ENCODE measurements at places on chromosomes 11 and 22. TPM values are rescaled to one million over a fixed set of nuclear protein-coding genes. Genes with fewer than 3 reads are reported as not detected.

The VSIG2 gene
- 0.24 TPM for total RNA-seq

The VSIG10L2 gene
- total RNA-seq = not detected

The TRIM51 gene
- total RNA-seq = not detected

DNA sequence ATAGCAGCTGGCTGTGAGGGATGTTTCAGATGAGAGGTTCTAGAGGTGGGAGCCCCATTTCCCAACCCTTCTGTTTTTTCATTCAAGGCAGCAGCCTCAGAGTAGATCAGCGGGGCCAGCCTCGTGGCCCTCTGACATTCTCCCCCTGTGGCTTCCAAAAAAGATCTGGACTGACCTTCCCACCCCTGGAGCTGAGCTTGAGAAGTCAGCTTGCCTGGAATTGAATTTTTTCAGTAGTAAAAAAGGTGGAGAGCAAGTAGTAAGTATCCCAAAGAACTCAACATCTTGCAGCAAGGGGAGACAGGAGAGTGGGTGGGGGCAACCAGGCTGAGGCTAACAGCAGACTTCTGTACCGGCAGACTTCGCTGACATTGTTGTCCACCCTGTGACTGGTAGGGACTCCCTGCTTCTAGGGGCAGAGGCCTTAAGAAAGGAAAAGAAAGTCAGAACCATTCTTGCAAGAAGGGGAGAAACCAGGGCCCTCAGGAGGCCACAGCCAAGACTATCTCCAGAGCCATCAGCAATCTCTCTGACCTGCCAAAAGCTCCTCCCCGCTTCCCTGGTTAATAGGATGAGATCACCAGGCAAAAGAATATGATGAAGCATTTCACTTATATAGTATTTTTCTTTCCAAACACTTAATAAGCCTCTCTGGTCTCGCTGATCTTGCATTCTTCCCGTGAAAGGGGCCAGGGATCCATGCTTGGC, 2.0 kb upstream of the GRIK4 start:
- H3K27me3 ChIP-seq = peaks cover 8% of the 10 kb centered on the region
- no peak overlapping the region for H3K27ac ChIP-seq
- no peaks in the 10 kb centered on the region for H3K36me3 ChIP-seq
- H3K4me1 ChIP-seq = no peaks in the 10 kb centered on the region

The TTC36 gene
- 0.59 TPM for total RNA-seq

DNA sequence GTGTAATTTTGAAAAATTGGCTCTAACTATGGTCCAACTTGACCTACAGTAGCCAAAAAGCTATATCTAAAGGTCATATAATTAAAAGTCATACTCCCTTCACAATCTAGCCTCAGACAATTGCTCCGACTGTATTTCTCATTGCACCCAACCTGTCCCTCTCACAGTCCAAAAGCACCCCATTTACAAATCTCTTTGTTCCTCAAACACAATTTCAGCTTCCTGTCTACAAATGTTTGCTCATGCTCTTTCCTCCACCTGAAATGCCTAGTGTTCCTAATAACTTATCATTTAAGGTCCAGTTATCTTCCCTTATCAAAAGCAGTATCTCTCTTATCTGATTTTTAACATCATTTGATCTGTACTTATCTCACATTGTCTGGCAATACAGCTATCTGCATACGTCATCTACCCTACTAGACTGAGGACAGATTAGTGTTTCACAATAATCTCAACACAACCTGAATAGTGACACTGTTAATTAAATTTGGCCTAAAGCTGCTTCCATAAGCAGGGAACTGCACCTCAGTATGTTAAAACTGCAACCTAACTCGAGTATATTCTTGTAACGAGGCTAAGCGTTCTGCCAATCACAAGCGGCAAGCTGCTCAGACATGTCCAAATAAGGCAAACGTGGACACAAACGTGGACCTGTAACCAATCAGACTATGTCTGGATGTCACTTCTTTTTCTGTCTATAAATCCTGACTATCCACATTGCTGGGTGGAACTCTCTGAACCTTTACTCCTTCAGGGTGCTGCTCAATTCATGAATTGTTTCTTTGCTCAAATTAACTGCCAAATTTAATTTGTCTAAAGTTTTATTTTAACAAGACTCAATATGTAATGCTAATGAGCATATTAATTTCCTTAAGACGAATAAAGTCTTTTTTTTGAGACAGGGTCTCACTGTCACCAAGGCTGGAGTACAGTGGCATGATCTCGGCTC, 15.9 kb downstream of the PICALM start:
- H3K4me3 ChIP-seq = no peak overlapping the region
- H3K27me3 ChIP-seq = no peaks in the 10 kb centered on the region
- no peaks in the 10 kb centered on the region for H3K36me3 ChIP-seq
- no peak for DNase-seq
- H3K27ac ChIP-seq = no peak overlapping the region

DNA sequence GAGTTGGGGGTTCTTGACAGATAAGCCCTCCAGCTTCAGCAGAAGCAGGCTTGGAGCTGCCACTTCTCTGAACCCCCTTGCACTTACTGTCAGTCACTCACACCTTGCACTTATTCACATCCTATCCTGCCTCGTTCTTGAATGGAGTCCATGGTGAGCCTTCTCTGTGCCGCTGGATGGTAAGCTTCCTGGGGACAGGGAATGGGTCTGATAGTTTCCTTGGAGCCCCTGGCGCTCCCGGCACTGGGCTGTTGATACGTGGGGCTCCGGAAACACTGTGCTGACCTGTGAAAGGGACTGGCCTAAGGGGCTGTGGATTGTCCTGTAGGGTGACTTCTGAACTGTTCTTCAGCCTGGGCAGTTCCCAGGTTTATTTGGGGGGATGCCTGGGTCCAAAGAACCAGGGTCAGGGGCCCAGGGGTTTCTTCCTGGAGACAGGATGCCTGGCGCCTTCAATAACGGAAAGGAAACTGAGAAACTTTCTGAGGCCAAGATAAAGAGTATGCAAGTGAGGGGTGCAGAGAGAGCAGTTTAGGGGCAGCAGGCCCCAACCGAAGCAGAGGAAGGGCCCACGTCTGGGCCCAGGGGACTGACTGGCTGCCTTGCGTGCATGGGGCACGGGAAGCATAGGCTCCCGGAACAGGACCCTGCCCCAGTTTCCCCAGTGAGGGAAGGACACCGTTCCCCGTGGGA, 709 bp upstream of the ST3GAL4 start:
- peak overlapping the region; percentile 54 for H3K27ac ChIP-seq
- no peaks in the 10 kb centered on the region for H3K27me3 ChIP-seq
- H3K36me3 ChIP-seq = no peaks in the 10 kb centered on the region

- no peaks in the 10 kb centered on the region for H3K27me3 ChIP-seq
- peak overlapping the region; percentile 92 for H3K27ac ChIP-seq
- no peak for DNase-seq
- H3K4me3 ChIP-seq = peak overlapping the region; percentile 74
- peaks cover 9% of the 10 kb centered on the region for H3K4me1 ChIP-seq
These were observed 487 bp upstream of the LIPT2 start for GRCh38 chr11:74493791-74494630.

- H3K27ac ChIP-seq = no peak overlapping the region
- H3K4me1 ChIP-seq = no peaks in the 10 kb centered on the region
- no peak overlapping the region for H3K4me3 ChIP-seq
- no peaks in the 10 kb centered on the region for H3K36me3 ChIP-seq
- no peaks in the 10 kb centered on the region for H3K27me3 ChIP-seq
These were observed 9.3 kb upstream of the FXYD6 start for GRCh38 chr11:117885777-117886176.

The B3GAT3 gene
- 68.2 TPM for total RNA-seq

The OR10G6 gene
- total RNA-seq = not detected

- peaks cover 6% of the 10 kb centered on the region for H3K27me3 ChIP-seq
- H3K27ac ChIP-seq = no peak overlapping the region
- no peaks in the 10 kb centered on the region for H3K36me3 ChIP-seq
- no peak overlapping the region for H3K4me3 ChIP-seq
These were observed 655.6 kb downstream of the ETS1 start for GRCh38 chr11:127931803-127932202.

DNA sequence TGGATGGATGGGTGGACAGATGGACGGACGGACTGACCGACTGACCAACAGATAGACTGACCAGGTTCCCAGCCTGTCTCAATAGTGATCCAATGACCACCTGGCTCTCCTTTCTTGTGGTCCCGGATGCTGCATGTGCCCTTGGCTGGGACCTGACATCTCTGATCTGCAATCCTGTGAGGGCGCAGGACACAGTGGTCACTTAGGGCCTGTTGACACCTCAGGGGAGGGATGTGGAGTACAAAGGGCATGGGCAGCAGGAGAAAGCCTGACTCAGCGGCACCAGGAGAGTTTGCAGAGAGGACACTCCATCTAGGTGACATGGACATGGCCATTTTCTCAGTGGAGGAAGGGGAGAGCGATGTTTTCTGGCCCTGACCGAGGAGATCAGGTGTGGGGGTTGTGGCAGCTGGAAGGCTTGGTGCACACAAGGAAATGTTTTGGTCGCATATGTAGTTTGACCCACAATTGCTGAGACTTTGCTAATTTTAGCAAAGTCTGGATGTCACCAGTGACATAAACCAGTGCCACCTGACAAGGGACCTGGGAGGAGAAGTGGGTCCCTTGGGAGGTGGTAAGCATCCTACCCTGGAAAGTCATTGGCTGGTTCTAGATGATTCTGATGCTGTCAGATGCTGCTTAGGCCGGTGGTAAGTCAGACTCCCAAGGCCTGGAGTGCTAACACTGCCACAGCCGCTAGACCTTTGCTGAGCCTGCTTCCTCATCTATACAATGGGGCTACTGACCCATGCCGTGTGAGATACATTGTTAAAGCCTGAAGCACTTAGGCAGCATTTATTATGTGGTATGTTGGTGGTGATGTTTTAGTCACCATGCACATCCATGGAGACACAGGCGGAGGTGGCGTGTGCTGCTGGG, 50.7 kb downstream of the CD82 start:
- no peak overlapping the region for H3K27ac ChIP-seq
- H3K36me3 ChIP-seq = peaks cover 11% of the 10 kb centered on the region
- H3K4me3 ChIP-seq = no peak overlapping the region
- no peaks in the 10 kb centered on the region for H3K27me3 ChIP-seq
- peaks cover 46% of the 10 kb centered on the region for H3K4me1 ChIP-seq
- DNase-seq = no peak

GRCh38 chr22:41799486-41800347, 762 bp upstream of the CCDC134 start:
- H3K36me3 ChIP-seq = peaks cover 6% of the 10 kb centered on the region
- H3K4me3 ChIP-seq = peak overlapping the region; percentile 96
- H3K4me1 ChIP-seq = peaks cover 32% of the 10 kb centered on the region

DNA sequence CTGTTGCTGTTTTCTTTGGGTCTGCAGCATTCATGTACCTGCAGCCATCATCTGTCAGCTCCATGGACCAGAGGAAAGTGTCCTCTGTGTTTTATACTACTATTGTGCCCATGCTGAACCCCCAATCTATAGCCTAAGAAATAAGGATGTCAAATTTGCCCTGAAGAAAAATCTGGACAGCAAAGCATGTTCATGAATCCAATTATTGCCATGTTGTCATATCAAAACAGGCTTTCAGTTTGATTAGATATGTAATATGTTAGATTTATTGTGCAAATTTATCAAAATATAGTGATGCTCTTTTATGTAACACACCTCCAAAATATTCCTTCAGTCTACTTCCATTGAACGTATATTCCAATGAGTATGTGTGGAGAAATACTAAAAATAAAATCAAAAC, 15.4 kb upstream of the OR8G1 start:
- H3K4me3 ChIP-seq = no peak overlapping the region
- DNase-seq = no peak
- H3K27ac ChIP-seq = no peak overlapping the region
- H3K36me3 ChIP-seq = no peaks in the 10 kb centered on the region

DNA sequence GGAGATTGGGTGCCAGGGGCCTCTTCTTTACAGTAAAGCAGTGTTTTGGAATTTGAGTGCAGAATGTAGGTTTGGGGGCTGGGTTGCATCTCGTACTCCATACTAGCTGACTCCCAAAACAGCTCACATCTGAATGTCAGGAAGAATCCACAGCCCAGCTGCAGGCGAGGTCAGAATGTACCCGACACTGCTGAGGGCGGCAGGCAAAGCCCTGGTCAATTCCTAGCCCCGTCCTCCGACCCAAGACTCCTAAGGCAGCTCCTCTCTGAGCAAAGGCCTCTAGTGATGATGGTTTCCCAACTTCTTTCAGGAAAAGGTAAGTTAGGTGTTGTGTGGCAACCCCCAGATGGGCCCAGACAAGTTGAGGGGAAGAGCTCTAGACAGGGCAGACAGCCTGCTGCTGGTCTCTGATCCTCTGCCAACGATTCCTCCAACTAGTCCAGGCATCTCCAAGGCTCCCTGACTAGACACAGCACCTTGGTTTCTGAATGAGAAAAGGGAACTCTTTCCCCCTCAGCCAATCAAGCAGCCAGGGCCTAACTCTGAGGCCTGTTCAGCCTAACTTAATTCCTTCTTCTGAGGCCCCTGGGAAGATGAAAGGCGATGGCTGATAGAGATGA, 8.6 kb downstream of the LARGE2 start:
- peaks cover 27% of the 10 kb centered on the region for H3K36me3 ChIP-seq
- peaks cover 26% of the 10 kb centered on the region for H3K4me1 ChIP-seq
- no peak for DNase-seq

DNA sequence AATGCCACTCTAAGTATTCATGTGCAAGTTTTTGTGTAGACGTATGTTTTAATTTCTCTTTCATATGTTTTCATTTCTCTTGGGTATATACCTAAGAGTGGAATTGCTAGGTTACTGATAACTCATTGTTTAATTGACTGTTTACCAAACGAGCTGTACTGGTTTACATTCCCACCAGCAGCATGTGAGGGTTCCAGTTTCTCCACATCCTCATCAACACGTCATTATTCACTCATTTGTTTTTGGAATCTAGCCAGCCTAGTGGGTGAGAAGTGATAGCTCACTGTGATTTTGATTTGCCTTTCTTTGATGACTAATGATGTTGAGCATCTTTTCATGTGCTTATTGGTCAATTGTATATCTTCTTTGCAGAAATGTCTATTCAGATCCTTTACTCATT, 4.0 kb downstream of the ANKRD13D start:
- peak overlapping the region; percentile 20 for H3K27ac ChIP-seq
- no peak overlapping the region for H3K4me3 ChIP-seq
- peaks cover 50% of the 10 kb centered on the region for H3K4me1 ChIP-seq
- H3K36me3 ChIP-seq = peaks cover 15% of the 10 kb centered on the region

The LMO1 gene
- not detected for total RNA-seq

The RIMBP3B gene
- 0.39 TPM for total RNA-seq

GRCh38 chr11:93219440-93219839, 21.6 kb upstream of the SLC36A4 start:
- peaks cover 3% of the 10 kb centered on the region for H3K27me3 ChIP-seq
- no peak overlapping the region for H3K27ac ChIP-seq
- no peaks in the 10 kb centered on the region for H3K4me1 ChIP-seq
- H3K36me3 ChIP-seq = no peaks in the 10 kb centered on the region
- H3K4me3 ChIP-seq = no peak overlapping the region
- no peak for DNase-seq

Measured in CD8-positive, alpha-beta memory T cell (primary cell).